ENCODE measurements at places on chromosomes 16 and 17.

DNA sequence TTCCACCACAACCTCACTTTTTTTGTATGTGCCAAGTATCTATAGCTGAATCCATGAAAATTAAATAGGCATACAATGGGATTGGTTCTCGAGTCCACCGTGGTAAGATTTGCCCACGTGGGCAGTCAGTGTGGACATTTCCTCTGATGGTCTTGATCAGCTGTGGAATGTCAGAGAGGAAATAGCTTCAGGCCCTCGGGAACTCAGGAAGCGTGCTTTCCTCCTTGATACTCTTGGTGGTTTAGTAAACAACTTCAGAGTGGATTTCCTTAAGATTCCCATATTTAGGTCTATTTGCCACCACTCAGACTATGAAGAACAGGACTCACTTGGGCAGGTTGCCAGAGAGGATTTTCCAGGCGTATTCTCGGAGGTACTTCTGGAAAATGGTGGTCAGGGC, 152.5 kb downstream of the VPS53 start:
- DNase-seq = no peak

GRCh38 chr16:82091241-82091640, 56.2 kb downstream of the HSD17B2 start:
- no peak for DNase-seq

DNA sequence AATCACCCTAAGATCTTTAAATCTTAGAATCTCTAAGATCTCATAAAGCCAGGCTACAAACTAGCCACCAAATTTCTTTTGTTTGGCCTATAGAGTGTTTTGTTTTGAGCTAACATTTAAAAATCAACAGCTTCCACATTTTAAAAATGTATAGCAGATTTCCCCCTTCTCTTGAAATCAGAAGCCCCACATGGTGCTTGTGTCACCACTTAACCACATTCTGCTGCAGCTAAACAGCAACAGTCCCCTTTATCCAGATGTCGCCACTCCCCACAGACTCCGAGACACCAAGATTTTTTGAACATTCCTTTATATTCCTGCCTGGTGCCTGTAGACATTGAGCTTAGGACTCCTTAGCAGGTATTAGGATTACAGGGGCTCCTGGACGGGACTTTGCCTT, 16.0 kb downstream of the GUCY2D start:
- no peak for DNase-seq

DNA sequence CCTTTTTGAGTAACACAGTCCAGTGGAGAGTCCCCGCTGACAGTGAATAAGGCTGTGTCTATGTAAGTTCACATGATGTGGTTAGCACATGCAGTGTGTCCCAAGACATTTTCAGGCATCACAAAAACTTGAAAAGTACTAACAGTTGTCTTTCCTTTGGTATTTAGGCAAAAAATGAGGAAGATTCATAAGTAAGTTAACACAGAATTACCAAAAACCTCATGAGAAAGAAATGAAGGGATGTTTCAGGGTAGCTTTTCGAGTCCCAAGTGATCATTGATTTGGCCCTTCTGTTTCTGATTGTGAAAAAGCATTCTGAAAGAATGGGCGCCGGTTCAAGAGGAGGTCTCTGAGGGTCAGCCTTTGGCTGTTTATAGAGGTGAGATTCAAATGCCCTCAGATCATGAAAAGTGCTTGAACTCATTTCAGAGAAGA, 529 bp upstream of the ASPA start:
- no peak for DNase-seq

DNA sequence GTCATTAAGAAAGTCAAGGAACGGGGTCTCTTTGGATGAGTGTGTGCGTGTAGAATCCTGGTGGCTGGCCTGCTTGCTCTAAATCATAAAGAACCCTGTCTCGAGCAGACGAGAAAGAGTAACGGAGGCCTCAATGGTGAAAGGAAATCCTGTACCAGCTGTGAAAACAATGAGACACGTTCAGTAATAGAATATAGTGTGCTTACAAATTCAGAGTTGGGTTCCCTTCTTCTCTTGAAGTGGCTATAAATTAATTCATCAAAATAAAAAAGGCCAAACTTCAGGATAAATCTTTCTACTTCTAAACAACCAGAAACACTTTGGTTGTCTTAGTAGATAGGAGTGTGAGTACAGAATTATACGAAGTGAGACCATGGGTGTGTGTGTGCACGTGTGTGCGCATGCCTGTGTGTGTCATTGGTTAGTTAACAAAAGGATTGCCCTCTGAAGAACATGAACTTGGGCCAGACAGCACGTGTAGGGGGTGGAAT, 48.5 kb downstream of the WWOX start:
- DNase-seq = peak; percentile 70

DNA sequence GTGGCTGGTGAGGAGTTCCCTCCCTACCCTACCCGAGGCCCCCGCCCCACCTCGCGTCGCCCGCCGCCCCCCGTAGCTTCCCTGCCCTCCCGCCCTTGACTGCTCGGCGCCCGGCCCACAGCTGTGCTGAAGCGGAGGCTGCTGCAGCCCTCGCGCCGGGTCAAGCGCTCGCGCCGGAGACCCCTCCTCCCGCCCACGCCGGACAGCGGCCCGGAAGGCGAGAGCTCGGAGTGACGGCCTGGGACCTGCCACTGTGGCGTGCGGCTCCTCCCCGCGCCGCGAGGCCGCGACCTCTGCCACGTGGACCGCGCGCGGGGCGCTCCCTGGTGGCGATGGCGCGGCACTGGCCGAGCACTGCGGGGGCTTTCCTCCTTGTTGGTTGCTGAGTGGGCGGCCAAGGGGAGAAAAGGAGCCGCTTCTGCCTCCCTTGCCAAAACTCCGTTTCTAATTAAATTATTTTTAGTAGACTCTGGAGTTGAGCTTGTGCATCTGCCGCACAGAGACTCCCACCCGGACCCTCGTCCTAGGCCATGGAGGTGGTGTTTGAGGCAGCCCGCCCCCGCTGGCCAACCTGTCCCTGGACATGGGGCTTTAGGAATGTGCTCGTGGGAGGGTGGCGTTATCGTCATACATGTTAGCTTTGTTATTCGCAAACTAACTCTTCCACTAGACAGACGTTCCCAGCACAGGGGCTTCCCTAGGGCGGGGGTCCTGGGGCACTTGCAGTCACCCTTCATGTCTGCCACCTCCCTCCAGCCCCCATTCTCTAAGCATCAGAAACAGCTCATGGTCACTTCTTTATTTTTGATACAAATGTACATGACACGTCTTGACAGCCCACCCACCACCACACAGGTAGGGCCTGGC, 4.4 kb downstream of the TP53I13 start:
- DNase-seq = no peak

DNA sequence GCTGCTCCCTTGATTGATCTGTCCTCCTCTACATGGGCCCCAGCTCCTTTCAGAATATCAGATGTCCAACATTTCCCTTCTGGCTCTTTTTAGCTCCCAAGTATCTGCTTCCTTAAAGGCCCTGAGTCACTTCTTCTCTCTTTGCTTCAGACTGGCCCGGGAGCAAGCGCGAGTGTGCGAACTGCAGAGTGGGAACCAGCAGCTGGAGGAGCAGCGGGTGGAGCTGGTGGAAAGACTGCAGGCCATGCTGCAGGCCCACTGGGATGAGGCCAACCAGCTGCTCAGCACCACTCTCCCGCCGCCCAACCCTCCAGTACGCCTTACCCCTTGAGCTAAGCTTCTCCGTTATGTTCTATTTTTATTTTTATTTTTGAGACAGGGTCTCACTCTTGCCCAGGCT, 12.3 kb downstream of the CNTROB start:
- no peak for DNase-seq

DNA sequence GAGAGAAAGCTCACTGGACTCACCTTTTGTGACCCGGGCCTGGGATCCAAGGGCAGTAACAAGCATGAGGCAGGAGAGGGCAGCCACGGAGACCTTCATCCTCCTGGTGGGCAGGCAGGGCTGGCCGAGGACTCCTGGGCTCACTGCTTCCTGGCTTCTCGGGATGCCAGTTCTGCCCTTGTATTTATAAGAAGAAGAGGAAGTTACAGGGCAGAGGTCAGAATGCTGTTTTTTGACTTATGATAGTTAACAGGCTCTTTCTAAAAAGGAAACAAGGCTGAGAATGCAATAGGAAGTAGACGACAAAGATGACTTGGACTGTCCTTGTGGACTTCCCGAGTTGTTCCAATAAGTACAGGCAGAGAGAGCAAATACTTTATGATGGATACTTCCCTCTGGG, at the start of gene CCL23:
CCL23 (minus strand) TSS at position 174 of the 400 bp plus-strand sequence; CDS start at position 99, 75 bp downstream.
- DNase-seq = no peak

All from left kidney (tissue), 8 donors.